ENCODE measurements at places on chromosomes 2 and 18. TPM values are rescaled to one million over a fixed set of nuclear protein-coding genes. Genes with fewer than 3 reads are reported as not detected.

Gene HES6
- total RNA-seq: 28.6 TPM

Gene AMMECR1L
- 15.8 TPM for total RNA-seq

Gene FTCDNL1
- 4.2 TPM for total RNA-seq

Gene MALL
- 184 TPM for total RNA-seq

Gene GKN2
- 0.24 TPM for total RNA-seq

Gene EN1
- 1.0 TPM for total RNA-seq

Gene SRD5A2
- not detected for total RNA-seq

Gene SERPINB4
- not detected for total RNA-seq

Gene SLC19A3
- 0.10 TPM for total RNA-seq

Gene FER1L5
- 0.10 TPM for total RNA-seq

Gene NT5DC4
- total RNA-seq: not detected

DNA sequence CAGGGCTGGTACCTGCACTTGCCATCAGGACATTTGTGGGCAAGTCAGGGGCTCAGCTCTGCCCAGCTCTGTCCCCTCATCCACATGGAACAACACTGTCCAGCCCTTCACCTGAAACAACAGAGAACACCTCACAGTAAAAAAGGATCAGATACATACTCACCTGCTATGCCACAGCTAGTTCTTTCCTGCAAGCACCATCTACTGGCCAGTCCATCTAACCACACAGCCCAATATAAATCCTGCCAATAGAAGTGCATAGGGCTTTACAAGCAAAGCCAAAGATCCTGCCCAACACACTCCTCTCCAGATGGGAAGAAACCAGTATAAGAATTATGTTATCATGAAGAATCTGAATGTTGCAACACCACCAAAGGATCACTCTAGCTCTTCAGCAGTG, 52.2 kb upstream of the GALNT13 start:
- peak; percentile 3 for DNase-seq

GRCh38 chr2:29922605-29923004, 1.2 kb upstream of the ALK start:
- no peak for DNase-seq

DNA sequence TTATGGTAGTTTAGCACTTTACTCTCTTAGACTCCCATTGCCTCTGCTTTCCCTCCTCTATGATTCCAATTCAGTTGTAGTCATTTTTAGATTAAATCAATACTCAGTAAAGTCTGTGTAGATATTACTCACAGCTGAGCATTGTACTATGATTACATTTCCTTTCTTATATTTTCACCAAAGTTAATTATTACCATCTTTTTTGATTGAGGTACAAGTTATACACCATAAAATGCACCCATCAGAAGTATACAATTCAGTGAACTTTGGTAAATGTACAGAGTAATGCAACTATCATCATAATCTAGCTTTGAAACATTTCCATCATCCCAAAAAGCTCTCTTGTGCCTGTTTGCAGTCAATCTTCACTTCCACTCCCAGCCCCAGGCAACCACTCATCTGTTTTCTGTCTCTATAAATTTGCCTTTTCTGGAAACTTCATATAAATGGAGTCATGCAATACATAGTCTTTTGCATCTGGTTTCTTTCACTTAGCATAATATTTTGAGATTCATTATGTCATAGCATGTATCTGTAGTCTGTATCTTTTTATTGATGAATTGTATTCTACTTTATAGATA, 30.2 kb upstream of the ETAA1 start:
- no peak for DNase-seq

DNA sequence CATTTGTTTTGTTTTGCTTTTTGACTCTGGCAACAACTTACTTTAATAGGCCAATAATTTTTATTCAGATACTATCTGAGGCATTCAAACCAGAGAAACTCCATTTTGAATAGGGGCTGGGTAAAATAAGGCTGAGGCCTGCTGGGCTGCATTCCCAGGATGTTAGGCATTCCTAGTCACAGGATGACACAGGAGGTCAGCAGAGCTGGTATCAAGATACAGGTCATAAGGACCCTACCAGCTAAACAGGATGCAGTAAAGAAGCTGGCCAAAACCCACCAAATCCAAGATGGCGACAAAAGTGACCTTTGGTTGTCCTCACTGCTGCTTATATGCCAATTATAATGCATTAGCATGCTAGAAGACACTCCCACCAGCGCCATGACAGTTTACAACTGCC, 102.2 kb upstream of the XPO1 start:
- peak; percentile 23 for DNase-seq

DNA sequence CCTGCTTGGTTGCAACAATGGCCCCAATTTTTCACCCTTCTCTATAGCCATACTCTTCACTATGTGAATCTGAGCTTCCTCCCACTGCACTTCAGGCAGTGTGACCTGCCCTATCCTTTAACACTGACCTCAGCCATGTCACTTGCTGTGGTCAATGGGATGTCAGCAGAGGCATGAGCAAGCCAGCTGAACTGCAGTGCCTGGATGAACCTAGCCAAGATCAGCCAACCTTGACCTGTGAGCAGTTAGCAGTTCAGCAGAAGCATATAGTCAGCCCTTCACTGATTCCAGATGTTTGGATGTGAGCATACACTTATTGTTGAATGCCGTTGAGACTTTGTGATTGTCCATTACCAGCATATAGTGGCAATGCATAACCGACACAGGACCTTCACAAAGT, 63.4 kb upstream of the BOD1L2 start:
- DNase-seq: no peak

- DNase-seq: no peak
Observed at GRCh38 chr2:100613719-100614118, 50.9 kb downstream of the PDCL3 start.

GRCh38 chr2:54839461-54840255, 116.2 kb downstream of the EML6 start:
- no peak for DNase-seq

- DNase-seq: peak; percentile 97
Observed at GRCh38 chr2:20514596-20515269, 67.9 kb downstream of the RHOB start.

GRCh38 chr2:40219141-40219540, 232.7 kb downstream of the SLC8A1 start:
- DNase-seq: no peak

DNA sequence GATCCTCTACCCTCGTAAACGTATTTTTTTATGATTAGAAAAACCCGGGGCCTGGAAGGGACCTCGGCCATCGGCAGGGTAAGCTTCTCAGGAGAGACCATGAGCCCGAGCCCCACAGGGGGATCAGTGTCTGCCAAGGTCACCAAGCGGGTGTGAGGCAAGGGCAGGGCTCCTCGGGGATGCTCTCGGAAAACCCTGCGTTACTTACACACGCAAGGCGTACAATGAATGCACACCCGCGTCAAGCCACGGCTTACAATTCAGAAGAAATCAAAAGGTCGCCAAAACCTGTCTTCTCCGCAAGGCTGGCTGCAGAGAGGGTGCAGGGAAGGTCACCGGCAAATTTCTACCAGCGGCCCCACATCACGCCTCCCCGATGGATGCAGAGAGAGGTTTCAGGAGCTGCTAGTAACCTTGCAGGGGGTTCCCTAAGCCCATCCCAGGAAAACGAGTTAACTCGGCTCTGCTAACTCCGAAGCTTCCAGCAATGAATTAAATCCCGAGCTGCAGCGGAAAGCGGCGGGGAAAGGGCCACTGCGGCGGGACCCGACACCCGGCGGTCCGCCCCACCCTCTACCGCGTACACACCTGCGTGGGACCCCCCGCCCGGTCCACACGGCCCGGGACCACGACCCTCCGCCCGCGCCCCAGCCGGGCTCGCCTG, 638 bp downstream of the ST3GAL5 start:
- no peak for DNase-seq

DNA sequence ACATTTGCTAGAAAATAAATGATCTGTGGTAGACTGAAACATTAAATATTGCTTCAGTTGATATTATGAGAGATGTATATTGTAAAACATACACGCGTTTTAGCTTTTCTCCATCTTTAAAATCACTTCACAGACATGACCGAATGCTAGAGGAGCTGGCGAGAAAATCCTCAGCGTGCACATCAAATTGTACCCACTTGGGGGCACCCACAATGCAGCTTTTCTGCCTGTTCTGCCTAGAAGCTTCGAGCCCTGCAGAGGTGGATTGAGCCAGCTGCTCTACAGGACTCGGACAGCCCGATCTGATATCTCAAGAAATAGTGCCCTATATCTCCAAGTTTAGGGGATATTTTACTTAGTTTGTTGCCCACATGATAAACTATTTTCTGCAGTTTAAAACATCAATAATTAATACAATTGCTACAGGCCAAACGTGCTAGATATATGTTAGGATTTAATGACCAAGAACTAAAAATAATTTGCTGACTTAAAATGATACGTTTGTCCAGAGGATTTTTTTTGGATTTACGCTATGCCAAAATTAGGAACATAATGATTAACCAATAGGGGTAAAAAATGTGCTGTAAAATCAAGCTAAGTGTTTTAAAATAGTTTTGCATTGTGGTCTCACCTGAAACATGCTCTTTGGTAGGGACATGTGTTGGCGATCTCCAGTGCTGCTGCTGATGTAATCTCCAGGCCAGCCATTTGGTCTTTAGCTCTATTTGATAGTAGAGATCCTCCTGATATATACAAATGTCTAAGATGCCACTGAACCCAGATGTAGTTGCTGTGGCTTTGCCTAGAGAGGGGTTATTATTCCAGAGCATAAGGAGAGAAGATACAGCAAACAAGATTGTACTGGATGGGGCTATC, 22.3 kb upstream of the ATP5MC3 start:
- DNase-seq: peak; percentile 62

DNA sequence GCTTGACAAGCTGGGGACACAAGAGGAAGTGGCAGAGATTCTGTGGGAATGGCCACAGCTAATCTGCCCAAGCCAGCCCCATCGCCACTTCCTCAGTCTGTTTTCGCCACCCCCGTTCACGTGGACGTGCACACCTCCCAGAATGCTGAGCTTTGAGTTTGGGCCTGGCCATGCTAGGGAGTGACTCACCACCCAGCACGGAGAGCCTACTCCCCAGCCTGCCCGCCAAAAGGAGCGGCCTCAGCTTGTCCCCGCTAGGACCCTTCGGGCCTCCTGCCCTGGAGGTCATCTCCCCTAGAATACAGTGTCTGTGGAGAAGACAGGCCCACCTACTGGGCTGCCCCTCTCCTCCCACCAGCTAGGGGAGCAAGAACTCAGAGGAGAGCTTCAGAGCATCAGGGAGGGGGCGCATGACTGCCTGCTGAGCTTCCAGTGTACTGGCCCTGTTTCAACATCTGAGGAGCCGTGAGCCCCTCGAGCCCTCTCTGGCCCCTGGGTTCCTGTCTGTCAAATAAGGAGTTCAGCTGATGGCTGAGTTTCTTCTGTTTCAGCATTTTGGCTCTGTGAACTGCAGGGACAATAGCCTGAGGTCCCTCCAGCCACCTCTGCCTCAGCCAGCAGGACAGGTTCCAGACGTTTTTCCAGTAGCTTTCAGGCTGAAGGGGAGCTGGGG, 5.1 kb downstream of the SLC35F6 start:
- peak; percentile 74 for DNase-seq

GRCh38 chr18:6868033-6868432, 138.5 kb downstream of the ARHGAP28 start:
- DNase-seq: no peak

GRCh38 chr2:148221926-148222325, 201.0 kb downstream of the MBD5 start:
- no peak for DNase-seq

DNA sequence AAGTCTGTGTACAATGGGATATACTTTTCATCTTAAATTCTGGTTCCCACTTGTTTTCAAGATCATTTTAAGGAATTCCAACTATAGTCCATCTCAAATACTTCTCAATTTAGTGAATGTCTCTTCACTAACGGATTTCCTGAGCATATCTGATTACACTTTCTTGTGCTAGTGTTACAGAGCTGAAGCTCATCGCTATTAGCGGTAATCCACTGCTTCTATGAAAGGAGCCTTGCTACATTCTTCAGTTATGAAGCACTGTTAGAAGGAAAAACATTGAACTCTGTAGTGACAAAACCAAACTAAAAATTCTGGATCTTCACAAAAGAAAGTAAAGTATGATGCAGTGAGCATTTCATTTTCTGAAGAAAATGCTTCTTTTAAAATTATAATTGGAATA, 72.0 kb downstream of the AGPS start:
- DNase-seq: no peak

DNA sequence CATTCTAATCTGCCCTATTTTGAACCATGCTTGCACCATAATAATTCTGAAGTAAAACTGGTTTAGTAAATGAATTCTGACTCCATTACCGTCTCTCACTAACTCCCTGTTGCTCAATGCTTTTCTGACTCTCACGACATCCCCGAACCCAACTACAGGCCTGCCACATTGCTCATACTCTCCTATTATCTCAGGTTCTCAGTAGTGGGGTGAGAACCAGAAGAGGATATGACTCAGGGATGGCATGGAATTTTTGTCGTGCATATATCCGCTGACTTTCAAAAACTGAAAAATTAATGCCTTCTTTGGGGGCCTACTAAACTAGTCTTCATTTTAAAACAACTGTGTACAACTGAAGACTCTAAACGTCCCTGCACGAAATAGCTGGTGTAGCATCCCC, 34.3 kb downstream of the NETO1 start:
- peak; percentile 7 for DNase-seq

DNA sequence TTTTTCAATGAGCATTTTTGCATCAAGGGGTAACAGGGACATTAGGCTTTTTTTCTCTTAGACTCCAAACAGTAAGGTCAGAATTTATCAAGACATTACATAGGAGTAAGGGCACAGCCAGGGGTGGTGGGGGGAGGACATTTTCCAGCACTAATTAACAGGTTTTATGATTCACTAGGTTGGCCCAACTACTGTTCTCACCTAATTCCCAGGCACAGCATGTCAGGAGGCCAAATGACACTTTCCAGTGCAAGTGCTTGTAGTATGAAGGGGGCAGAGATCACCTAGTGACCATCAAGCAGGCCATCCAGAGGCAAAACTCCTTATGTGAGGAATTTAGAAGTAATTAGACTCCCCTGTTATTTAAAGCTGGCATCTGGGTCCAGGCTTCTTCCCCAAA, 3.9 kb upstream of the MBD2 start:
- no peak for DNase-seq

DNA sequence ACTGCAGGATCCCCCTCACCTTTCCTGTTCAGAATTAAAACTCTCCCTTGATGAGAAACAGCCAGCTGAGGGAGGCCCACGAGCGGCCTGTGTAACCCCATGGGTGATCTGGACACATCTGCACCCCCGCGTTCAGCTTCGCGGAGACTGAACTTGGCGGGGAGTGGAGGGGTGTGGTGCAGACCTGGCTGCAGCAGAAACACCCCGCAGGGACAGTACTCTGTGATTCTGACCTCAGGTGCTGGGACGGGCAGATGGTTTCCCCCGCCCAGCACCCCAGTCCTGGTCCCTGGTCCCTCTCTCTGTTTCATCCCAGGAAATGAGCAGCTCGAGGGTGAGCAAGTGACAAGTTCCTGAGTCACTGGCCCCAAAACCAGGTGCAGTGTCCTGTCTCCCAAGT, 41.2 kb downstream of the GBX2 start:
- peak; percentile 5 for DNase-seq

Measured in A172 (cell line).